Activated T-helper 2 cell treated with anti-CD3 and anti-CD28 coated beads, Interferon-gamma antibody, Interleukin-2, Interleukin-4, amounts not matched to agents 10 μg/mL and 5 μg/mL and 100 μg/mL, durations not matched to agents 14 hours and 24 hours and 36 hours (primary cell): ENCODE measurements at places on chromosomes 16 and 17. TPM values are rescaled to one million over a fixed set of nuclear protein-coding genes. Genes with fewer than 3 reads are reported as not detected.

Gene IKZF3
- total RNA-seq: 18.3 and 20.3 TPM in 2 replicates

Gene MT1H
- total RNA-seq: not detected in 2 replicates

Gene KRT15
- total RNA-seq: not detected in 2 replicates

- H3K4me3 ChIP-seq: no peak overlapping the region
- DNase-seq: no peak
- no peaks in the 10 kb centered on the region for H3K27me3 ChIP-seq
- H3K36me3 ChIP-seq: peaks cover 9% of the 10 kb centered on the region
Measured at GRCh38 chr16:74321356-74321755, 24.7 kb downstream of the PSMD7 start.

- H3K27ac ChIP-seq: no peak overlapping the region
- H3K27me3 ChIP-seq: no peaks in the 10 kb centered on the region
- peaks cover 80% of the 10 kb centered on the region for H3K4me1 ChIP-seq
- DNase-seq: no peak
- H3K36me3 ChIP-seq: peaks cover 53% of the 10 kb centered on the region
Measured at GRCh38 chr16:81478876-81479511, 34.4 kb downstream of the CMIP start.

DNA sequence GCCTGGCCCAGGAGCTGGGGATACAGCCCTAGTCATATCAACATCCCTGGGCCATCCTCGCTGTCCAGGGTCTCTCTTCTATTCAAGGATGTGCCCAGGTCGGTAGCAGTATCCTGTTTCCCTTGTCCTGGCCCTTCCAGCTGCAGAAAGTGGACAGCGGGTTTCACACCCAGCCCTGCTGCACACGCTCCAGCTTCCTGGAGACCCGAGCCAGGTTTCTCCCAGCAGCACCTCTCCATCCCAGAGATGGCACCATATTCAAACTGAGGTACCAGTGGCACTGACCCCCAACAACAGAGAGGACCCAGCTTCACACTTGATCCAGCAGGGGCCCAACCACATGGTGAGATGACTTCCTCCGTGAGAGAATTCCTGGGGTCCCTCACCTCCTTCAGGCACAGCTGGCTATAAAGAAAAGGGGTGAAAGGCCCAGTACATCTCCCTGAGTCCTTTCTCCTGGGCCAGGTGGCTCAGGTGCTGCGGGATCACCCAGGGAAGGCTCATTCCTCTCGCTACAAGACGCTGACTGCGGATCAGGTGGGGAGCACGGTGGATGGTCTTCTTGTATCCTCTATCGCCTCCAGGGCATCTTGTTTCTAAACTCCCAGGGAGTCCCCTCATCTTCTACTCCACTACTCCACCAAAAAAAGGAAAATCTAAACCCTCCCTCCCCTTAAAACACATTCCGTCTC lies 1.4 kb downstream of the CUEDC1 start:
- no peak overlapping the region for H3K27ac ChIP-seq
- peaks cover 32% of the 10 kb centered on the region for H3K4me1 ChIP-seq
- no peaks in the 10 kb centered on the region for H3K36me3 ChIP-seq

- DNase-seq: no peak
- no peak overlapping the region for H3K27ac ChIP-seq
- no peaks in the 10 kb centered on the region for H3K36me3 ChIP-seq
- peaks cover 6% of the 10 kb centered on the region for H3K4me1 ChIP-seq
- no peaks in the 10 kb centered on the region for H3K27me3 ChIP-seq
- H3K4me3 ChIP-seq: no peak overlapping the region
Measured at GRCh38 chr16:10323528-10323869, 62.4 kb upstream of the ATF7IP2 start.

DNA sequence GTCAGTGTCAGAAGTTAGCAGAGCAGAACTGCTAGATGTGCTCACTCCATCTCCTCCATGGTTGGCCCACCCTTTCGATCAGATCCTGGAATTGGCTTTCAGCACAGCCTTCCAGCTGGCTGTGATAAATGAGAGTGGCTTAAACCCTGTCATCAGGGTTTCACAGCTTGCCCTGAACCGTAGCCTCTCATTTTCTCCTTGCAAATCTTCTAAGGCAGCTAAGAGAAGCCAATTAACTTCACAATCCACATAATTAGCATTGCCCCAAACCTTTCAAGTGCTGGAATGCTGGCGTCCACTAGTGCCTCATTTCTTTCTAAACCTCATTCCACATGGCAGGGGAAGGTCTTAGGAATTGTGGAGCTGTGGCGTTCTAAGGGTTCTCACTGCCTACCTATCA lies 21.7 kb downstream of the MILR1 start:
- no peak for DNase-seq
- no peak overlapping the region for H3K4me3 ChIP-seq
- no peaks in the 10 kb centered on the region for H3K36me3 ChIP-seq
